ENCODE measurements at places on chromosomes 11 and 22.

- no peak for DNase-seq
Observed at GRCh38 chr22:50720301-50721256, 17.4 kb upstream of the ACR start.

DNA sequence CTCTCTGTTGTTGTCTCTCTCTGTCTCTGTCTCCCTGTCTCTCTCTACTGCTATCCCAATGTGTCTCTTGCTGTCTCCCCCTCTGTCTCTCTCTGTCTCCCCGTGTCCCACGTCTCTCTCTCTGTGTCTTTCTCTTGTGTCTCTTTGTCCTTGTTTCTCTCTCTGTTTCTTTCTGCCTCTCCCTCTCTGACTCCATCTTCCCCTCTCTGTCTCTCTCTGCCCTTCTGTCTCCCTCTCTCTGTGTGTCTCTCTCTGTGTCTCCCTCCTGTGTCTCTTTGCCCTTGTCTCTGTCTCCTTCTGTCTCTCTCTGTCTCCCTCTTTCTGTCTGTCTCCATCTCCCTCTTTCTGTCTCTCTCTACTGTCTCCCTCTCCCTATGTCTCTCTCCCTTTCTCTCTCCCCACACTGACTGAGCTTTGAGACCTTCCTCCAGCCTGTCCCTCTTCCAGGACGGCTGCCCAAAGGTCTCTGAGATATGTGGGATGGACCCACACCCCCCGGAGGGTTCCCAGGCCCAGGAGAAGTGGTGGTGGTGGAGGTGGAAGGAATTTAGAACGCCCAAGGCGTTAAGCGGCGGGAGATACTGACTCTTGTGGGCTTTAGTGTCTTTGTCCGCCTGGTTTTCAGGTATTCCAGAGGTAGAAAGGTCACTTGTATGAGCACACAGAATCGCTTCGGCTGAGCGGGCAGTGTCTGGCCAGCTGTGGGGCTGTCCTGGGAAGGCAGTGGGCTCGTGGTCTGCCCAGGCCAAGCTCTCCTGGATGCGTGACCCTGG is 65.5 kb upstream of the CCND1 start:
- no peak for DNase-seq

DNA sequence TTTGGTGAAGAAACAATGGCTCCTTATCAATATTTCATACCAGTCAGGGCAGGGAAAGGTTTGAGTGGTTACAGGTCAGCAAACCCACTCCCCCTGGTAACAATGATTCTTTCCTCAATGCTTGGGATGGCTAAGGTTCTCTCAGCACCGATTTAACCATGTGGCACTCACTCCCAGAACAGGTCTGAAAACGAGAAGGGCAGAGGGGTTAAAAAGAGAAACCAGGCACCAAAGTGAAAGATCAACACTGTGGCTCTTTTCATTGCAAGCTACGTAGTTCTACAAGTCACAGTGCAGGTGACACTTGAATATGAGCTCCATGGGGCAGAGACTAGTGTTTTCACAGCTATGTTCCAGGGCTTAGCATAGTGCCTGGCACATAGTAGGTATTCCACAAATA is 132.4 kb downstream of the PLEKHA7 start:
- no peak for DNase-seq

- no peak for DNase-seq
Observed at GRCh38 chr11:100581318-100581717, 105.8 kb upstream of the ARHGAP42 start.
